GOT3 (cell line): ENCODE measurements at places on chromosomes 5 and 9.

DNA sequence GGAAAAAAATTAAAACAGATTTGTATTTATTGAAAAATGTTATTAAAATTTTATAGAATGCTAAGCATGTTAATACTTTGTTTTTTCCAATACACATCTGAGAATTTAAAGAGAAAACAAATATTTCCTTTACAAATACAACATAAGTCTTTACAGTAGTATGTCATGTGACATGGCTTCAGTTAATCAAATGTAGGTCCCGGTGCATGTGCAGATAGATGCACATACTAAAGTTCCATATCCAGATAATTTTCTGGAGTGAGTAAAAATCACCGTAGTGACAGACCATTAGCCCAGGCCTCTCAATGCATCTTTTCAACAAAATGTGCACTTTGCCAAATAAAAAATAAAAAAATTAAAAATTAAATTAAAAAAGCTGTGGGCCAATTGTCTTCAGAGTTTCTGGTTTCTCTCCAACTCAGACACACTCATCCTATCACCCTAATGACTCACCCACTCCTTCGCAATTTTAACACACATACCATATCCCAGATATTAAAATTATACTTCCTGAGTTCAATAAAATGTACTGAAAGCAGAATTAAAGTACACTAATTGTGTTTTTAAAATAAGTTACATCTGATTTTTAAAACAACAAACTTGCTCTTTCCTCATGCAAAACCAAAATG is 508.1 kb downstream of the NR2F1-AS1 start:
- DNase-seq: no peak

DNA sequence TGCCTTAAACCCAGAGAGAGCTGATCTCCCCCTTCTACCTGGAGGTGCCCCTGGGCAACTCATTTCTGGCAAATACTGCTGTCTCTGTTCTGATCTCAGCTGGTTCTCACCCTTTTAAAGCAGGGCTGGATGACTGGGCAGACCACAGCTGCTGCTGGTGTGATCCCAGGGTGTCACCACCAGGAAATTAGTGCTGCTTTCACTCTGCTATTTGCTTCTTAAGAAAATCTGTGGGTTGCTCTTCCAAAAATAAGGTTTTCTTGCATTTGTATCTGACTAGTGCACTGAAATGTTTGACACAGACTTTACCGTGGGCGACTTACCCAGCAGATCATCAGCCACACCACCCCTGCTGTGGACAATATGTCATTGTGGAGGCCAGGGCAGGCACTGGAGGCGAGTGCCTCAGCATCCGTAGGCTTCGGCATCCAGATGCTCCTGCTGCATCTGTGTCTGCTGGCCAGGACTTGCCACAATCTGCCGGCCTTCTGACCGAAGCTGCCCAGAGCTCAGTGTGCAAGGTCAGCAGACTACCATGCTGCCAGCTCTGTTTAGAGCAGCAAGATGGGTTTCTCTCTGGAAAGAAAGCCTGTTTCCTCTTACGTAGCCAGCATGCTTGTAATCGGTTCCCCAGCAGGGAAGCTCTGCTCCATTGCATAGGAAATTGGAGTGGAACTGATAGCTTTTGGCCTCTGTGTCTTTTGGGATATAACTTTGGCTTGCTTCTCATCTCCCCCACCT is 13.6 kb downstream of the ARHGAP26 start:
- no peak for DNase-seq

GRCh38 chr5:176440927-176441706 is 7.1 kb upstream of the FAF2 start:
- DNase-seq: no peak

DNA sequence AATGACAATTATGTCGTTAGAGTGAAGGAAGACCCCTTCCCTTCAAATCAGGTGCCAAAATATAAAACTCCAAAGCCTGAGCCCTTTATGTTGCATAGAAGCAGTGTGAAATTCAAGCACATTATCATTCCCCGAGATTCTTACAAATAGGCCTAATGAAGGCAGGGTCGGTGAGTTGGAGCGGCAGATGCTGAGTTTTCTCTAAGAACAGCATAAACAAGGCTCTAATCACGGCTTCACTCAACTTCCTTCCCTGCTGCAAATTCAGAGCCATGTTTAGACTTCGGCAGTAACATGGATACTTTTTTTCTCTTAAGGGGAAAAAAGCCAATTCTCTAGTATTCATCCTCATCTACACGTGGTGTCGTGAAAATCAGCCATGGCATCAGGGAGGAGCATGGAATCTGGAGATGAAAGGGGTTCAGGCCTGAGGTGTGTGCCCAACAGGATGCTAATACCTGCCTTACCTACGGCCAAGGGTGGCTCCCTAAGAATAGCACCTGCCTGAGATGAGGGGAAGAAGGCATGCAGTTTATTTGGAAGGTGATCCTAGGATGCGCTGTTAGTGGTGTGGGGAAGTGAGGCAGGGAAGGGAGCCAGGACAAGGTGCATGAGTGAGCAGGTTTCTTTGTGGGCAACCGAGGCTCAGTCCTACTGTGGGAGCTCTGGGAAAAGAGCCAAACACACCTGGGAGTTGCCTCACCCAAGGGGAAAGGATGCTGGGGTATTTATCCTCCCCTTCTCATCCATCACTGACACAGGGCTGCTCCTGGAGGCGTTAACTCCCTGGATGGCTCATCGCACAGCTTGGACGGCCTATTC is 146.8 kb upstream of the TBC1D2 start:
- DNase-seq: no peak

- no peak for DNase-seq
Measured at GRCh38 chr5:172678902-172679301, 37.8 kb downstream of the NEURL1B start.

DNA sequence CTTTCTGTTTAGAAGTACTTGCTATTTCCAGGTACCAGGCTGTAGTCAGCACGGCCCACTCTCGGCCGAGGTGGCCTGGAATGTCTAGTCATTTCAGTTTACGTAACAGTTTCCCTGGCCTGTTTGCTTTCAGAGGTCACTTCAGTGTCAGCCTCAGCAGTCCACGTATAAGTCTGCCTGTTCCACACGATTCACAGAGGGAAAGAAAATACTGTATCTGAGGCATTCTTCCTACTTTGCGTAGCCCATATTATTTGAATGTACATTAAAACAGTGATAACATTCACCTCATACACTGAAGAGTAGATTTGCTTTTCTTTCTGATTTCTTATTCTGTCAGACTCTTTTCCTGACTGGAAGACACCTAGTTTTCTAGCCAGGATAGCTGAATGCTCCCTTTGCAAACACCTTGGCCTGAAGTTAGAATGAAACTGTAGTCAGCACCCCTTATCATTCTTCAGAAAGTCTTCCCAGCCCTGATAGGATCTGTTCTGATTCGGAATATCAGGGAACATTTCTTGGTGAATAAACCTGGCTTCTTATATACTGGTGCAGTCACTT is 140.9 kb downstream of the AOPEP start:
- no peak for DNase-seq

GRCh38 chr9:31347082-31347617 is 1037.3 kb upstream of the ACO1 start:
- DNase-seq: no peak

- no peak for DNase-seq
Measured at GRCh38 chr9:117377046-117377445, 37.8 kb downstream of the ASTN2 start.

DNA sequence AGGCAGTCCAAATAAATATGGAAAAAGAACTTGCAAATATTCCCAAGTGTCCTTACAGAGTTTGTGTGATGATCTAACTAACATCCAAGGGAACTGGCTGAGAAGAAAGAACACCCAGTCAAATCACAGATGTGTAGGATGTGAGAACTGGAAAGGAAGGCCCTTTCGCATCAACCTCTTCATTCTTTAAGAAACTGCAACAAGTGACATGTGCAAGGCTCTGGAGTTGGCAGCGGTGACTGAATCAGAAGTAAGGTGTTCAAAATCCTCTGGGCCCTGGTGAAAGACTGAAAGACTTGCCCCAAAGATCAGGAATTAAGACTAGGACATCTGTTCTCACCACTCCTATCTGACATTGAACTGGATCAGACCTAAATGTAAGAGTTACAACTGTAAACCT is 88.7 kb downstream of the RAPGEF1 start:
- no peak for DNase-seq
